ENCODE measurements at places on chromosomes 7 and 10. TPM values are rescaled to one million over a fixed set of nuclear protein-coding genes. Genes with fewer than 3 reads are reported as not detected.

The SLC13A1 gene
- total RNA-seq, result not detected

The CDC14C gene
- not detected for total RNA-seq

The PLEKHS1 gene
- not detected for total RNA-seq

The RAB19 gene
- total RNA-seq, result 14.5 TPM

GRCh38 chr7:143379611-143380259 lies 1.4 kb upstream of the ZYX start:
- H3K27ac ChIP-seq, result peak overlapping the region; percentile 90
- peak overlapping the region; percentile 82 for H3K4me3 ChIP-seq
- H3K36me3 ChIP-seq, result peaks cover 3% of the 10 kb centered on the region
- no peaks in the 10 kb centered on the region for H3K27me3 ChIP-seq
- no peak for DNase-seq

DNA sequence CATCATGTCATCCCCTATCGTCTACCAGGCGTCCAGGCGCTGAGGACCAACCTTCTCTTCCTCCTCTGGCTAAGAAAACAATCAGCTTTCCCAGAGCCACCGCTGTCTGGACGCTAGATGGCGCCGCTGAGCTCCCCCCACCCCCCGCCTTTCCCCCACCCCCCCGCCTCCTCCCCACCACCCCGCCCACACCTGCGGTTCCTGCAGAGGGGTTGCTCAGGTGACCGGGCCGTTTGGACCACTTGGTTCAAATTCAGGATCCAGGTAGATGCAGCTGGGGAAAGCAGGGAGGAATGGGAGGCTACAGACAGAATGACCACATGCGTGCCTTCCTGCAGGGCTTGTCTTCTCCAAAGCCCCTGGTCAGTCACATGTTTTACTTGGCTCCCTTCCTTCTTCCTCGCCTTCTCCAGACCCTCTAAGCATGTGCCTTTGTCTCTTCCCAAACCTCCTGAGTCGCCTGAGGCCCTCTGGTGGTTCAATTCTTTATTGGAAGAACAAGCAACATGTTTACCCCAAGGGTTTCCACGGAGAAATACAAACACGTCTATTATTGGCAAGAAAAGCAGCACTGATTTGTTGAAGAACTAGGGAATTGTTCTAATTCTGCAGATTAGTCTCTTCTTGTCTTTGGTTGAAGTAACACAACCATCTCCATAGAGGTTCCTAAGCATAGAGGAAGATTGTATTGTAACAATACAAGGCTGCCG lies 24.7 kb downstream of the AOC1 start:
- no peak overlapping the region for H3K27ac ChIP-seq
- H3K4me1 ChIP-seq, result peaks cover 11% of the 10 kb centered on the region
- H3K4me3 ChIP-seq, result no peak overlapping the region
- H3K27me3 ChIP-seq, result no peaks in the 10 kb centered on the region

DNA sequence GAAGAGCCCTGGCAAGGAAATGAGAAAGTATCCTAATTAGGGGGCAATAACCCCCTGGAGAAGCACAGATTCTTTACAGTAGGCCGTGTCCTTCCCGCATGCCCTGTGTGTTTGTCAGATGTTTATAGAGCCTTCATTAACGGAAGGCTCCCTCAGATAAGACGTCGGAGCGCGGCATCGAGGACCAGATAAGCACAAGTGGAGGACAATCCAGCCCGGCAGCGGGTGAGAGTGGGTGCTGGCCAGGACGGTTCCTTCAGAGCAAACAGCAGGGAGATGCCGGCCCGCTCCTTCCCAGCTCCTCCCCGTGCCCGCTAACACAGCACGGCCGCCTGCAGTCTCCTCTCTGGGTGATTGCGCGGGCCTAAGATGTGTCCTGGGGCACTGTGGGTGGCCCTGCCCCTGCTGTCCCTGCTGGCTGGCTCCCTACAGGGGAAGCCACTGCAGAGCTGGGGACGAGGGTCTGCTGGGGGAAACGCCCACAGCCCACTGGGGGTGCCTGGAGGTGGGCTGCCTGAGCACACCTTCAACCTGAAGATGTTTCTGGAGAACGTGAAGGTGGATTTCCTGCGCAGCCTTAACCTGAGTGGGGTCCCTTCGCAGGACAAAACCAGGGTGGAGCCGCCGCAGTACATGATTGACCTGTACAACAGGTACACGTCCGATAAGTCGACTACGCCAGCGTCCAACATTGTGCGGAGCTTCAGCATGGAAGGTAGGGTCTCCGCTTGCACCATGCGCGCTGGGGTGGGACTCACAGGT lies at the start of gene GDF2:
GDF2 (plus strand) TSS at position 155 of the 762 bp plus-strand sequence; CDS start at position 370, 215 bp downstream.
- no peak within 1 kb of the TSS for H3K27ac ChIP-seq
- DNase-seq, result peak; percentile 4
- no peaks in the 10 kb centered on the region for H3K36me3 ChIP-seq
- peaks cover 10% of the 10 kb centered on the region for H3K27me3 ChIP-seq

DNA sequence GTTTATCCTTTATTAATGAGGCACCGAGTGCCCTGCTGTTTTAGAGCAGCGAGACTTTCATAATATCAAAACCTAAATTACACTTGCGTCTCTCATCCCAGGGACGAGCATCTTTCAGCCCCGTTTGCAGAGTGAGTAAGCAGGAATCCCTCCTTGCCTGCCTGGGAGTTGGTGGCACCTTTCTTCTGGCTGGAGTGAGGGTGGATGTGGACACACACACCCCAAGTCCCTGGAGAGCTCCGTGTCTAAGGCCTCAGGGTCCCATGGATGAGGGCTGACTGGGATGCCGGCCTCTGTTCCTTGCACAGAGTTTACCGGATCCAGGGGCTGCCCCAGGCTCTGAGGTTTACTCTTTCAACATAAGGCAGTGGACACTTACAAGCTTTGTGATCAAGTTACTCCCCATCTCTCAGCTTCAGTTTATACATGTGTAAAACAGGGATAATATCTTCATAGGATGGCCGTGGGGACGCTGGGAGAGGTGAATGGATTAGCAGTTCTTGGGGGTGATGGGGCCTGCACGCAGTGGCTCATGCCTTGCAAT lies 24.5 kb downstream of the POLL start:
- H3K36me3 ChIP-seq, result no peaks in the 10 kb centered on the region
- H3K27ac ChIP-seq, result no peak overlapping the region
- H3K4me3 ChIP-seq, result no peak overlapping the region
- DNase-seq, result no peak

GRCh38 chr10:132572545-132572937 lies 35.0 kb downstream of the INPP5A start:
- H3K4me3 ChIP-seq, result no peak overlapping the region
- H3K27ac ChIP-seq, result no peak overlapping the region
- no peaks in the 10 kb centered on the region for H3K27me3 ChIP-seq
- DNase-seq, result no peak
- no peaks in the 10 kb centered on the region for H3K36me3 ChIP-seq

DNA sequence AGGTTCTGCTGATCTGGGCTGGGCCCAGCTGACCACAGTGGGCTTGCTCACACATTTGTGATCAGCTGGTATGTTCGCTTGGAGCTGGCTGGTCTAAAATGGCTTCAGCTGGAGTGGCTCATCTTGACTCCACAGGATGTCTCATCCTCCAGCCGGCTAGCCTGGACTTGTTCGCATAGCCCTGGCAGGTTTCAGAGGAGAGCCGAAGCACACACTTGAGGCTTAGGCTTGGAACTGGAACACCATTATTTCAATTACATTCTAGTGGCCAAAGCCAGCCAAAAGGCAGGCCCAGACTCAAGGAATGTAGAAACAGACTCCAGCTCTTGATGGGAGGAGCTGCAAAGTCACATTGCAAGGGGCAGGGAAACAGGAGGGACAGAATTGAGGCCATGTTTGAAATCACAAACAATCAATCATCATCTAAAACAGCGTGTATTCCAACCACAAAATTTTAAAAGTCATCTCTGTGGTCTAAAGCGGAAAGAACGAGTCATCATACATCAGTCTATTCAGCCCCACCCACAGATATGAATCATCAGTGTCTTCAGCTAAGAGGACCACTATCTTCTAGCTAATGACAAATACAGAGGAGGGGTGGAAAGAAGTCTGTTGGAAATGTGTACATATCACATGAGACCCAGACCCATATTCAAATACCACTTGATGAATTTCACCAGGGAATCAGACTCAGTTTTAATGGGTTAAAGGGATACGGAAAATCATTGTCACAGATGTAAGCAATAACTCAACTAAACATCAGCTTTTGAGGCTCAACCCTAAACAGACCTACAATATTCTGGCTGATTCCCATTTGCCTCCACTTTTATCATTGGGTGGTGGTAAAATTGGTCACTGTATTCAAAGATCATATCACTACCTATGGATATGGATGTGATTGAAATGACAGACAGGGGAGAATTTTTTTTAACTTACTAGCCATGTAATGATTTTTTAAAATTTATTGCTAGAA lies 139.0 kb upstream of the MKLN1 start:
- H3K4me1 ChIP-seq, result peaks cover 54% of the 10 kb centered on the region
- no peaks in the 10 kb centered on the region for H3K36me3 ChIP-seq
- H3K27ac ChIP-seq, result peak overlapping the region; percentile 90
- peak; percentile 68 for DNase-seq
- H3K4me3 ChIP-seq, result peak overlapping the region; percentile 45

DNA sequence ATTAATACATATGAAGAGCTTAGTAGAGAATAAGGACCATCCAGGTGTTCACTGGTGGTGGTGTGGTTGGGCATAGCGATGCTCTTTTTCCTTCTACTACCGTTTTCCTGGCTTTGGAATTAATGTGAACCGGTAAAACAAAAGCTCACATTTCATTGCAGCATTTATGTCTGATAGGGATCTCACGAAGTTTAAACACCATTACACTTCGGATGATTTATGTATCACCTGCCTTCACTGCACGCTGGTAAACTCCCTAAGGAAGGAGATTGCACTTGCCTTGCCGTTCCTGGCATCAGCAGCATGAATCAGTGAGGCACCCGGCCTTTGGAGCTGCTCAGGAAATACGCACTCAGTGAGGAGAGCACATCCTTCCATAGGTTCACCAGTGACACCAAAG lies 47.5 kb downstream of the WIPF3 start:
- no peak overlapping the region for H3K4me3 ChIP-seq
- H3K36me3 ChIP-seq, result no peaks in the 10 kb centered on the region
- no peak for DNase-seq
- H3K4me1 ChIP-seq, result no peaks in the 10 kb centered on the region
- peaks cover 8% of the 10 kb centered on the region for H3K27me3 ChIP-seq

GRCh38 chr7:53521638-53522184 lies 486.3 kb downstream of the POM121L12 start:
- no peak overlapping the region for H3K4me3 ChIP-seq
- no peaks in the 10 kb centered on the region for H3K36me3 ChIP-seq
- H3K27me3 ChIP-seq, result no peaks in the 10 kb centered on the region
- H3K27ac ChIP-seq, result no peak overlapping the region
- H3K4me1 ChIP-seq, result no peaks in the 10 kb centered on the region
- DNase-seq, result no peak

DNA sequence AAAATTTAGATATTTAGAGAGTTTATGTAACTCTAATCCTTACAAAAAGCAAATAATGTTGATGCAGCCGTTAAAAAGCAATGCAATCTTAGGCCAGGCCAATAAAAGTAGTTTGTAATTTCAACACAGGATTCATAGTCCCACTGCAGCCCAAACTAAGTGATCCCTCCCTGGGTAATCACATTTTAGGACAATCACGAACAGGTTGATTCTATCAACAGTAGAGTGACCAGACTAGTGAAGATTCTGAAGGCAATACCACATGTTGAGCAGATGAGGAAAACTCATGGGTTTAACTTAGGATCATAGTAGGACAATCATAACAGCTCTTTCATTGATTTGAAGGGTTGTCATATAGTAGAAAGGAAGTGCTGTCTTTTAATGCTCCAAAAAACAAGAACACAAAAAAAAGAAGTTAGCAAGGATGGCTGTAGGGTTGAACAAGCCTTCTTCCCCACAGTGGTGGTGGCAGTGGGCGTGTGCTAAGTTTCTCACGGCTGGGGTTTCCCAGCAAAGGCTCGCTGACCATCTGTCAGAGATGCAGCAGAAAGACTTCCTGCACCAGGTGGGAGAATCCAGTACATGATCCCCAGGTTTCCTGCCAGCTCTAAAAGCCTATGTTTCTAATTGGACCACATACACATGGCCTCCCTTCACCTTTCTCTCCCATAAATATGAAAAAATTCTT lies 212.2 kb downstream of the CHRM2 start:
- no peaks in the 10 kb centered on the region for H3K27me3 ChIP-seq
- DNase-seq, result no peak
- no peaks in the 10 kb centered on the region for H3K4me1 ChIP-seq
- H3K36me3 ChIP-seq, result no peaks in the 10 kb centered on the region

DNA sequence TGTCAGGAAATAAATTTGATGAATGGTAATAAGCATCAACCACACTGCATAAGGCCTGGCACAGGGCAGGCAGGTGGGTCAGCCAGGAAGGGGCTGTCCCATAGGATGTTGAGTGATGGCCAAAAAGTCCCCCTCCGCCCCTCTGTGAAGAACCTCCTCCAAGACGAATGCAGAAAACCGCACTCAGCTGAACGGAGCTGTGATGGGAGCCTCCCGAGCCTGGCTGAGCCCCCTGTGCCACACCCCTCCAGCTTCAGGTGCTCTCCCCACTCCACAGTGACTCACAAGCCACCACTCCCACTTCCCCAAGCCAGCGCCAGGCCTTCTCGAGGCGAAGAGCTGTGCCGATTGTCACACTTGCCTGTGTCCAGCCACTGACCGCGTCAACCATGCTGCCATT lies 184.2 kb downstream of the MAD1L1 start:
- no peak for DNase-seq
- no peaks in the 10 kb centered on the region for H3K36me3 ChIP-seq
- no peaks in the 10 kb centered on the region for H3K27me3 ChIP-seq
- no peaks in the 10 kb centered on the region for H3K4me1 ChIP-seq
- no peak overlapping the region for H3K4me3 ChIP-seq

GRCh38 chr10:132705943-132706342 lies 80.0 kb downstream of the NKX6-2 start:
- no peaks in the 10 kb centered on the region for H3K4me1 ChIP-seq
- no peak overlapping the region for H3K27ac ChIP-seq
- peaks cover 21% of the 10 kb centered on the region for H3K36me3 ChIP-seq
- H3K27me3 ChIP-seq, result no peaks in the 10 kb centered on the region

DNA sequence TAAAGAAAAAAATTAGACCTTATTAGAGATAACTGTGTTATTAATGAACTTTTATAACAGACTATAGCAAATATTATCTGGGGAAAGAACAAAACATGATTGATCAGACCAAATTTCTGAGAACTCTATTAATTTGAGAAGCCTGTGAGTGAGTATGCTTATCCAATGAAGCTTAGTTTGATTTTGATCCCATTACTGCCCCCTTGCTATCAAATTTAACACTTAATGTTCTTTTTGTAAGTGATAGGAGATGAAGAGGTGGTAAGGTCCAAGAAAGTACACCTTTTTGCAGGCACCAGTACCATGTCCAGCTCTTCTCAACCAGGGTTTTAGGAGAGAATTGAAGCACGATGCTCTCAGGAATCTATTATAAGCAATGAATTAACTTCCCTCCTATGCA lies 49.9 kb downstream of the ZNF365 start:
- H3K36me3 ChIP-seq, result peaks cover 6% of the 10 kb centered on the region
- H3K27me3 ChIP-seq, result no peaks in the 10 kb centered on the region
- H3K4me3 ChIP-seq, result no peak overlapping the region
- no peak for DNase-seq
- no peak overlapping the region for H3K27ac ChIP-seq
- peaks cover 29% of the 10 kb centered on the region for H3K4me1 ChIP-seq

DNA sequence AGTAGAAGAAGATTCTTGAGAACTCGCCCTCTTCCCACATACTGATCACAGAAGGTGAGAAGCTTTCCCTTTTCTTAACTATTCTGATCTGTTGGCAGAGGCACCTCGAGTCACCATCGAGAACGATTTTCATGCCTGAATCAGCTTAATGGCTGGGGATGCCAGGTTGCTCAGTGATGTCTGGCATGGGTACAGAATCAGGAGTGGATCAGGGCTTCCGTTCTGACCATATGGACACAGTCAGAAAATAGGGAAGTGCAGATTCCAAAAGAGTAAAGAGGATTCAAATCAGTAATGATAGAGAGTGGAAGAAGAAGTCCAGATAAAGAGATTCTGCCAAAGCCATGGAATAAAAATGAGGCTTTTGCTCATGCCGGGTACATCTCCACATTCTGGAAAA lies 52.0 kb upstream of the GRB10 start:
- H3K4me3 ChIP-seq, result no peak overlapping the region
- DNase-seq, result no peak
- H3K36me3 ChIP-seq, result no peaks in the 10 kb centered on the region
- H3K4me1 ChIP-seq, result peaks cover 16% of the 10 kb centered on the region
